ENCODE measurements at places on chromosomes 6 and 20. TPM values are rescaled to one million over a fixed set of nuclear protein-coding genes. Genes with fewer than 3 reads are reported as not detected.

GRCh38 chr6:71602385-71603007 lies 283.9 kb upstream of the RIMS1 start:
- no peak overlapping the region for H3K27ac ChIP-seq
- H3K27me3 ChIP-seq: no peaks in the 10 kb centered on the region
- H3K36me3 ChIP-seq: no peaks in the 10 kb centered on the region
- no peak overlapping the region for H3K4me3 ChIP-seq
- no peaks in the 10 kb centered on the region for H3K4me1 ChIP-seq

DNA sequence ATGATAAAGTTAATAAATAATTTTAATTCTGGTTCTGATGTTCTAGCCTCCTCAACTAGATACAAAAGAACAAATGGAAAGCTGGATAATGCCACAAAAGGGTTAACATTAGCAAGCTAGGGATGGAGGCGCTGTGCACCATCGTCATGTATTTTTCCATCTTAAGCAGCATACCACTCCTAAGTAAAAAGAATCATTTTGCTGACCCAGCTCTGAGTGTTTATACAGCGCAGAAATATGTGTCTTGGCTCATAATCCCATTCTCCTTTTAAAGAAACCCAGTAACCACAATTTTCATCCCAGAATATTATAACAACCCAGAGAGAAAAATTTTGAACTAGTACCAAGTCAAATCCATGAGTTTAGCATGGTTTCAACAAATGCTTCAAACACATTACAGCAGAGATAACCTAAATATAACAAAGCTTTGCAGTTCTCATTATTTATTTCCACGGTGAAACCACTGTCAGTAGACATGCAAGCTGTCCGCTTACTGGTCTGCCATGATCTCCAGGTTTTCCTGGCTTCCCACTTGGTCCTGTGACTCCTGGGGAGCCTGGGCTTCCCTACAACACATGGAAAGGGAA lies 111.1 kb downstream of the COL12A1 start:
- no peaks in the 10 kb centered on the region for H3K36me3 ChIP-seq
- no peak overlapping the region for H3K4me3 ChIP-seq
- no peak overlapping the region for H3K27ac ChIP-seq
- no peaks in the 10 kb centered on the region for H3K4me1 ChIP-seq
- no peaks in the 10 kb centered on the region for H3K27me3 ChIP-seq

- no peak for DNase-seq
- H3K27ac ChIP-seq: no peak overlapping the region
- no peaks in the 10 kb centered on the region for H3K4me1 ChIP-seq
- no peaks in the 10 kb centered on the region for H3K36me3 ChIP-seq
- H3K27me3 ChIP-seq: no peaks in the 10 kb centered on the region
These were observed 37.4 kb upstream of the FAM135A start for GRCh38 chr6:70375882-70376281.

DNA sequence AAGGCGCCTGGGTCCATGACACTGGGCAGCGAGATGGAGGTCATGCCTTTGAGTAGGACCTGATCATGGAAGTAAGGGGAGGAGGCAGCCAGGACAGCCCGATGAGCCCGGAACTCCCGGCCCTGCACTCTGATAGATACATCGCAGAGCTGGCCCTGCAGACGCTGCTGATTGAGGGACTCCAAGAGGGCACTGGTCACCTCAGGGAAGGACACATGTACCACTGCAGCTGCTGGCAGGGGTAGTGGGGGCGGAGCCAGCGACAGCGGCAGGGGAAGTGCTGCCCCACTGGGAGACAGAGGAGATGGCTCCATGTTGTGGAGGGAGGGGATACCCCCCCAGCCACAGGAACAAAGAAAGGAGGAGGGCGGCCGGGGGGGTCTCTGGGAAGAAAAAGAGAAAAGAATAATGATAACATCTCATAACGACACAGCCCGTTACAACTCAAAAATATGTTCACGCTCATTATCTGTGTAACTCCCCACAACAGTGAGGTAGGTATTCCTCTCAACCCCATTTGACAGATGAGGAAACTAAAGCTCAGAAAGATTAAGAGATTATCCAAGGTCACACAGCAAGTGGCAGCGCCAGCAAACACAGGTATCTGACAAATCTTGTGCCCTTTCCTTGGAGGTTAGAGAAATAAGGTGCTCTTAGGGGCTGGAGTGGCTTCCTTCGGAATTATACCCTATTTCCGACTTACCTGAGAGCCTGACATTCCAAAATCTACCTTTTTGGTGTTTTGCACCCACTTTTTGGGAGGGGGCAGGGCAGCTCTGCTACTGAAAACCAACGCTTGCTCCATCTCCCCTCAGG lies 733 bp downstream of the ZBTB22 start:
- peaks cover 23% of the 10 kb centered on the region for H3K4me1 ChIP-seq
- peaks cover 27% of the 10 kb centered on the region for H3K36me3 ChIP-seq
- peak; percentile 9 for DNase-seq
- H3K27me3 ChIP-seq: no peaks in the 10 kb centered on the region
- H3K4me3 ChIP-seq: peak overlapping the region; percentile 31

DNA sequence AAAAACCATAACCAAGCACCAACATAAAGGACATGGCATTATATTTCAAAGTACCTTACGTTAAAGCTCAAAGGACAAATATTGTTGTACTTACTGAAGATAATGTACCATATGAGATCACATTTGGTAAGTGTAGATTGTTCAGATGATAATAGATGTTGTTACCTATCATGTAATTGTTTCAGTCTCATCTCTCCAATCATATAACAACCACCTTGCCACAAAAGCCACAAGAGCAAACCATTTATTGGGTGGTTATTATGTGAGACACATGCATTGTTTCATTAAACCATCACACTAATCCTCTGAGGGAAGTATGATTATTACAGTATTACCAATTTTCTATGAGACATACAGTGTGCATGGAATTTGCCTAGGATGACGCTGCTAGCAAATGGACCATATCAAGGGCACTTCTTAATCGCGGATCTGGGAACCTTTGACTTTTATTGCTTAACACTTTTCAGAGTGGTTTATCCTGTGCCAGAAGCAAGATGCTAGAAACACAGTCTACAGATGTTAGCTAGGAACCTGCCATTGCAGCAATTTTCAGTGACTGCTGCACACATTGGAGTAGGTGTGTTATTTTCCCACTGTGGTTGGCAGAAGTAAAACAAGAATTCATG lies 149.8 kb upstream of the AKIRIN2 start:
- no peaks in the 10 kb centered on the region for H3K27me3 ChIP-seq
- H3K4me1 ChIP-seq: no peaks in the 10 kb centered on the region
- DNase-seq: no peak
- H3K4me3 ChIP-seq: no peak overlapping the region

DNA sequence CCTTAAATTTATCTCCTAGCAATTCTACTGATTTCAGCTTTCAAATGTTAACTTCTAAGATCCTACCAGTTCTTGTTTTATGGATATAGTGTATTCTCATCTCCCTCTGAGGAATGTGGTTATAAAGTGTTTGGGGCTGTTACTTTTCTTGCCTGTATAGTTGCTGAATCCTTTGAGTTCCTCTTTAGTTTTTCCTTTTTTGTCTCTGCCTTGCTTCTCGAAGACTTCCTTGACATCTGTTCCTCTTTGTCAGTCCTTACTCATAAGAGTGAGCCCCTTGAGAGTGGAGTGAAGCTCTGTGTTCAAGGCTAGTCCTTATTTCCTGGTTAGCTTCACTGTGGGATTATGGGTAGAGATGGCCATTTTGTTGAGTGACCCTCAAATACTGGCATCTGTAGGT lies 84.6 kb downstream of the ELOVL4 start:
- H3K27me3 ChIP-seq: peaks cover 2% of the 10 kb centered on the region
- no peak overlapping the region for H3K4me3 ChIP-seq
- H3K27ac ChIP-seq: no peak overlapping the region
- H3K36me3 ChIP-seq: no peaks in the 10 kb centered on the region

- peaks cover 25% of the 10 kb centered on the region for H3K27me3 ChIP-seq
- no peak for DNase-seq
- no peak overlapping the region for H3K4me3 ChIP-seq
These were observed 28.1 kb downstream of the ANGPT4 start for GRCh38 chr20:888057-888456.

- no peak overlapping the region for H3K4me3 ChIP-seq
- no peaks in the 10 kb centered on the region for H3K36me3 ChIP-seq
- H3K27me3 ChIP-seq: no peaks in the 10 kb centered on the region
These were observed 119.4 kb upstream of the PRND start for GRCh38 chr20:4602297-4602631.

DNA sequence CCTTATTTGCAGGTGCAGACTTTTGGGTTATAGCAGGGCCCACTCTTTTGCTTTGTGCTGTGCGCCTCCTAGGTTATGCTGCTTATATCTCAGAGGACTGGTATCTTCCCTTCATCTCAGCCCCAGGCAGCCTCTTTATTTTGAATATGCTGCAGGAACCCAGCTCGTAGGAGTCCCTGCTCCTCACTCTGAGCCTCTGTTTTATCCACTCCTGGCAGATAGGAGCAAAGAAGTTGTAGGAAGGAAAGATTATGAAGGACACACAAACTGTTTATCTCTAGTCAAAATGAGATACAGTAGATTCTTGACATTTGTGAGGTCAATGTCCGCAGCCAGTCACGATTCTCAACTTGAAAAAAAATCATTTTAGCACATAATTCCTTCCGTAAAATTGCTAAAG lies 15.6 kb downstream of the L3MBTL3 start:
- H3K27me3 ChIP-seq: no peaks in the 10 kb centered on the region
- DNase-seq: no peak
- H3K4me3 ChIP-seq: no peak overlapping the region

Gene SMLR1
- polyA plus RNA-seq: 0.02 TPM

Gene CRISP2
- 0.14 TPM for polyA plus RNA-seq

Gene HDGFL1
- polyA plus RNA-seq: under 0.01 TPM

Gene BPI
- polyA plus RNA-seq: 0.57 TPM
